ENCODE measurements at places on chromosomes 12 and 14. TPM values are rescaled to one million over a fixed set of nuclear protein-coding genes. Genes with fewer than 3 reads are reported as not detected.

Gene SYCP3
- 0.12 TPM for polyA plus RNA-seq

Gene DBX2
- 0.30 TPM for polyA plus RNA-seq

Gene SLC17A8
- not detected for polyA plus RNA-seq

Gene ALDH2
- 600 TPM for polyA plus RNA-seq

Gene KRT72
- 0.13 TPM for polyA plus RNA-seq

Gene CMKLR1
- 7.0 TPM for polyA plus RNA-seq

Gene TBX5
- polyA plus RNA-seq, result 1.8 TPM

Gene RPL10L
- polyA plus RNA-seq, result not detected
